Heart right ventricle (tissue), 16 donors: ENCODE measurements at places on chromosomes 3 and 15. TPM values are rescaled to one million over a fixed set of nuclear protein-coding genes. Genes with fewer than 3 reads are reported as not detected.

- H3K4me3 ChIP-seq = no peak overlapping the region
- no peak overlapping the region for H3K27ac ChIP-seq
- H3K27me3 ChIP-seq = no peaks in the 10 kb centered on the region
- no peaks in the 10 kb centered on the region for H3K36me3 ChIP-seq
- no peak for DNase-seq
- H3K4me1 ChIP-seq = no peaks in the 10 kb centered on the region
Observed at GRCh38 chr15:58285921-58286278, 145.9 kb upstream of the LIPC start.

DNA sequence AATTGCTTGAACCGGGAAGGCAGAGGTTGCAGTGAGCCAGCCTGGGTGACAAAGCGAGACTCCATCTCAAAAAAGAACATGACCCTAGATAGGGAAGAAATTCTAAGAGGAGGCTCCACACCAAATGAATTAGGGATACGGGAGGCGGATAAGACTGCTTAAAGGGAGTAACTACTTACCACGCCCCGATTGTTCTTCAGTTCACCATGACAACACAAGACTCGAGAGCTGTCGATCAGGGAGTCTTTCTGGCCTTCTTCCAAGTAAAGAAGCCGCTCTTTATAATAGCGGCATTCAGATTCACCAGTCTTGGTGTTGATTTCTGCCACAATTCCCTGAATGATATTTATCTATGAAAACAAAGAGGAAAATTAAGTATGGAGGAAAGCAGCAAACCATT is 53.9 kb upstream of the TASOR start:
- H3K27ac ChIP-seq = no peak overlapping the region
- no peak overlapping the region for H3K4me3 ChIP-seq
- H3K4me1 ChIP-seq = no peaks in the 10 kb centered on the region

GRCh38 chr15:29113336-29114220 is 156.0 kb downstream of the NSMCE3 start:
- no peak overlapping the region for H3K4me3 ChIP-seq
- no peak overlapping the region for H3K27ac ChIP-seq
- peaks cover 11% of the 10 kb centered on the region for H3K4me1 ChIP-seq

GRCh38 chr3:24154013-24154695 is 209.1 kb downstream of the NR1D2 start:
- no peak for DNase-seq
- no peaks in the 10 kb centered on the region for H3K4me1 ChIP-seq
- no peaks in the 10 kb centered on the region for H3K27me3 ChIP-seq
- H3K36me3 ChIP-seq = no peaks in the 10 kb centered on the region
- H3K27ac ChIP-seq = no peak overlapping the region
- no peak overlapping the region for H3K4me3 ChIP-seq

DNA sequence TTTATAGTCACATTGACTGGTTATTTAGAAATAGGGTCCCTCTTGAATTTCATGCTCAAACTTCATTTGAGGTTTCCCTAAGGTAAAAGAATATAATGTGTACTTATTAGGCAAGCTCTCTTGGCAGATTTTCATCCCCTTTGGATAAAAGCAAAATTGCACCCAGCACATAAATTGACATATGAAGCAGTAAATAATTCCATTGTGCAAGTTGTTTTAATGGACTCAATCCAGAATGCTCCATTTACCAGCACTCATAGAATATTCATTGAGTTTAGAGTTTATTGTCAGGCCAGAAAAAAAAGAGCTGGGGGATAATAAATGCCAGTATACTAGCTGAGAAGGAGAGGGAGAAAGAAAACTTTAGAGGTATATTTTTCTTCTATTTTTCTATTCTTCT is 136.8 kb downstream of the TPRG1 start:
- H3K36me3 ChIP-seq = no peaks in the 10 kb centered on the region
- H3K27me3 ChIP-seq = no peaks in the 10 kb centered on the region
- DNase-seq = no peak
- H3K27ac ChIP-seq = no peak overlapping the region
- H3K4me1 ChIP-seq = no peaks in the 10 kb centered on the region

DNA sequence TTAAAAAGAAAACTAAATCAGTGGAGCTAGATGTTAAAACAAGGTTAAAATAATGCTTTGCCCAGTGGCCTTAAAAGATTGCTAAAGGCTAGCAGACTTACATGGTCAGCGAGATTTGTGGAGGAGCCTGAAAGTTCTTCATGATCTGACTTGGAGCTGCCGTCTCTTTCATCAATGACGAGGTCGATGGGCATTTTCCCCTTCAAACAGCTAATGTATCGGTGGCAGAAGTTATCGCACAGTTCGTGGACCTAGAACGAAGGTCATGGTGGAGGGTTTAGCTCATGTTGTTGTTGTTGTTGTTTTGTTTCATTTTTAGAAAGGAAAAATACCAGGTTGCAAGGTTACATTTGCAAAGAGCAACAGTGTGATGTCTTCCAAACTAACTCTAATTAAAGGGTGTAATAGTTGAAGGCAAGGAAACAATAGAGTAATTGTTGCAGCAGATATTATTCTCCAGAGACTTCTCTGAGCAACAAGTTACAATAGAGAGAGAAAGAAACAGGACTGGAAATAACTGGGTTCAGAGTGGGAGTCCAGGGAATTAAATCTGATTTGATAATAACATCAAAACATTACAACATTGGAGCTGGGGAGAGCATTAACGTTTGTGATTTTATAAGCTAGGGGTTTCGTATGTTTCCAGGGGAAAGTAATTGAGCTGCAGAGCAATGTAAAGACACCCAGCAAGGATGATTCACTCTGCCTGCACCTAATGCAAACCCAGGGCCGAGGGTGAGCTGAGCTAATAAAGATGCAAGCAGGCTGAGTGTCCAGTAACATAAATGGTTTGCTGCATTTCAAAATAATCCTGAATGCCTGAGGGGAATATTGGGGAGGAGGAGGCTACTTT is 6.6 kb downstream of the MEIS2 start:
- no peak for DNase-seq
- peaks cover 45% of the 10 kb centered on the region for H3K4me1 ChIP-seq
- peak overlapping the region; percentile 96 for H3K27ac ChIP-seq
- H3K4me3 ChIP-seq = peak overlapping the region; percentile 83

GRCh38 chr3:52444860-52445793 is at the start of gene SEMA3G:
SEMA3G (minus strand) TSS chr3:52445103; CDS start chr3:52445027, 76 bp downstream.
- H3K36me3 ChIP-seq = no peaks in the 10 kb centered on the region
- peak; percentile 75 for DNase-seq
- peak within 1 kb of the TSS; percentile 24 for H3K27ac ChIP-seq
- no peaks in the 10 kb centered on the region for H3K27me3 ChIP-seq
- peaks cover 3% of the 10 kb centered on the region for H3K4me1 ChIP-seq

DNA sequence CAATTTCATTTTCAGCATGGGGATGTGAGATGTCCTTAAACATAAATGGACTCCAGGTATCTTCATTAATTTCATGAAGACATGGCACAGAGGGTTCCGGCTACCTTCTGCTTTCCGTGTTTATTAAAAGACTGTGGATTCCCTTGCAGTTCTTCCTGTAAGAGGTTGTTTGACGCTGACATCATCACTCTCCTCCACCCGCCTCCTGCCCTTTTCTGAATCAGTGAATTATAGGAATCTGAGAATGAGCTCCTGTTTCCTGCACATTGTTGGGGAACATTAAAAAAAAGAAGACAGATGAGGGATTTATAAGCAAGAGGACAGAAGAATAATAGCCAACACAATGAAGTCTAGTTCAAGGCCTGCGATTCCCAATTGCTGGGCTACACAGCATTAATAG is 191.3 kb downstream of the LPP start:
- H3K27me3 ChIP-seq = no peaks in the 10 kb centered on the region
- H3K36me3 ChIP-seq = no peaks in the 10 kb centered on the region
- peak overlapping the region; percentile 43 for H3K27ac ChIP-seq
- H3K4me1 ChIP-seq = peaks cover 36% of the 10 kb centered on the region
- no peak for DNase-seq

- no peaks in the 10 kb centered on the region for H3K36me3 ChIP-seq
- H3K27ac ChIP-seq = peak overlapping the region; percentile 52
- no peaks in the 10 kb centered on the region for H3K27me3 ChIP-seq
- no peak for DNase-seq
- peaks cover 51% of the 10 kb centered on the region for H3K4me1 ChIP-seq
- no peak overlapping the region for H3K4me3 ChIP-seq
Observed at GRCh38 chr3:52891164-52891563, 6.2 kb downstream of the STIMATE start.

DNA sequence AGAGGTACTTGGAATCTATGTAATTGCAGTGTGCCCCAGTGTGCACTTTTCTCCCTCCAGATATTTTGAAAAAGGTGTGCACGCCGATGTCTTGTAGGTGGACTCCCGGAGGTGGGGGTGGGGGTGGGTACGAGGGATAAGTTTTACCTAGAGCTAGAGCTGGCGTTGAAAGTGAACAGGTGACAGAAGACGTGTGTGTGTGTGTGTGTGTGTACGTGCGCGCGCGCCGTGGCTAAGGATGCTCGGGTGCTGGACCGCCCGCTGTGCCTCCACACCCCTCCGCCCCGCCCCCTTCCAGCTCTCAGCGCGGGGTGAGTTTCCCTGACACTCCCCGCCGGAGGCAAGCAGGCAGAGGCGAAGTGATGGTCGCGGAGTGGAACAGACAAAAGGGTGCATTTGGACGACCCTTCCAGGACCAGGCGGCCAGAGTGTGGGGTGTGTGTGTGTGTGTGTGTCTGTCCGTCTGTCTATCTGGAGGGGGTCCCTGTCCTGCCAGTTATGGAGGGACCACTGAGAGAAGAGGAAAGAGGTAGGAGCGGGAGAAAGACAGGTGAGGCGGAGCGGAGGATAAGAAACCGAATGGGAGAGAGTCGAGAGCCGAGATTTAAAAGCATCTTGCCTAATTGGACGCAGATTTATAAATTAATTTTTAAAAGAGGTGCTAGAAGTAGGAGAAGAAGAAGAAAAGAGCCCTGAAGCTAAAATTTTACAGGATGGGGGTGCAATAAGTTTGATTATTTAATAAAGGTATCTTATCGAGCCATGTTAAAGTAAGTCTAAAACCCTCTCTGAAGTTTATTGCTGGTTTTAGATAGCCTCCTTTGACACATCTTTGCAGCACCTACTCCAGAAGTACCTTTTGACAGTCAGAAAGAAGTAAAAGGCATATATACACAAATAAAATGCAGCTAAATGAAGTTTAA is 335.8 kb upstream of the THRB start:
- H3K4me3 ChIP-seq = peak overlapping the region; percentile 53
- no peaks in the 10 kb centered on the region for H3K36me3 ChIP-seq
- peaks cover 8% of the 10 kb centered on the region for H3K4me1 ChIP-seq
- no peak overlapping the region for H3K27ac ChIP-seq

P2RY1 gene
- total RNA-seq = 4.2 TPM

DNA sequence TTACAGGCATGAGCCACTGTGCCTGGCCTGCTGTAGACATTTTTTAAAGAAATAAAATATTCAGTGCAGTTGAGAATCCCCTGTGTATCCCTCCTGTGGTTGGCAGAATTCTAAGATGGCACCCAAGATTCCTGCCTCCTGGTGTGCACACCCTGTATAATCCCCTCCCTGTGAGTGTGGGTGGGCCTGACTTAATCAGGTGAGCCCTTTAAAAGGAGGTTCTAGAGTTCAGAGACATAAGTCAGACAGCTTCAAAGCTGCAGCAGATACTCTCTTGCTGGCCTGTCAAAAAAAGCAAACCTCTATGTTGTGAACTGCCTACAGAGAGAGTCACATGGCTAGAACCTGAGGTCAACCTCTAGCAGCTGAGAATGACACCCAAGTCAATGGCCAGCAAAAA is 7.0 kb upstream of the VIPR1 start:
- H3K4me1 ChIP-seq = peaks cover 3% of the 10 kb centered on the region
- no peak for DNase-seq
- H3K4me3 ChIP-seq = no peak overlapping the region
- no peaks in the 10 kb centered on the region for H3K36me3 ChIP-seq
- peaks cover 18% of the 10 kb centered on the region for H3K27me3 ChIP-seq

DNA sequence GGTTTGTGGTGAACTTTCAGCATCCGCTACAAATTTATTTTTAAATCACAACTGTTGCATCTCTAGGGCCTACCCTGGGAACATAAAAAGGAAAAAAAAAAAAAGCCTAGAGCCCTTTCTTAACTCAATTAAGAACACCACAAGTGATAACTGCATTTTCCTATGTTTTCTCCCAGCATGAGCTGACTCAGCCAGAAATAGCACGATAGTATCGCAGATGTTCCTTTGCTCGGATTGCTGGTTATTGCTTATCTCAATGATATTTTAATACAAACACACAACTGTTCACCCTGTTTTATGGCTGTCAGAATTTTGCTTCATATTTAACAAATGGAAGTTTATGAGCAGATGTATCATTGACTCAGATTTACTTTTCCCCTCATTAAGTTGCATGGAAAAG is 251.8 kb upstream of the SUCLG2 start:
- no peaks in the 10 kb centered on the region for H3K36me3 ChIP-seq
- H3K27ac ChIP-seq = no peak overlapping the region
- H3K27me3 ChIP-seq = no peaks in the 10 kb centered on the region
- H3K4me3 ChIP-seq = no peak overlapping the region
- DNase-seq = no peak
- H3K4me1 ChIP-seq = no peaks in the 10 kb centered on the region

OR5K2 gene
- total RNA-seq = not detected

- no peaks in the 10 kb centered on the region for H3K36me3 ChIP-seq
- H3K4me3 ChIP-seq = no peak overlapping the region
- peaks cover 62% of the 10 kb centered on the region for H3K4me1 ChIP-seq
- no peaks in the 10 kb centered on the region for H3K27me3 ChIP-seq
- DNase-seq = peak; percentile 77
- peak overlapping the region; percentile 71 for H3K27ac ChIP-seq
Observed at GRCh38 chr15:99708563-99708962, 24.7 kb downstream of the LYSMD4 start.

DUOXA2 gene
- not detected for total RNA-seq

DAZL gene
- total RNA-seq = not detected

DNA sequence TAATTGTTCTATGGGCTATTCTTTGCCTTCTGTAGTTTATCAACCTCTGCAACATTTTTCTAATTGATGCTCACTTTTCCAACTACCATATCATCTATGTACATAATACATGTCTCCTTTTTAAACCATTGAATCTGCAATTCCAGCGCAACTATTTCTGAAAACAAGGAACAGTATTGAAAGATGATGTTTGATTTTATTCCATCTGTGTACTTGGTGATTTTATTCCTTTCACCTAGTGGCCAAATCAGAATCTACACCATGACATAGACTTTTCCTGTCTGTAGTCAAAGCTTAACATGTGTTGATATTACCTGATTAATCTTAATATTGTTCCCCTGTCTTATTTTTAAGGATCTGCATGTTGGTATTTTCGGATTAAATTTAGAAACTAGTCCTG is 13.0 kb downstream of the NKTR start:
- DNase-seq = no peak
- H3K4me1 ChIP-seq = peaks cover 69% of the 10 kb centered on the region
- H3K27ac ChIP-seq = peak overlapping the region; percentile 52
